ENCODE measurements at places on chromosomes 13 and 19. TPM values are rescaled to one million over a fixed set of nuclear protein-coding genes. Genes with fewer than 3 reads are reported as not detected.

Gene EDNRB
- not detected for total RNA-seq

DNA sequence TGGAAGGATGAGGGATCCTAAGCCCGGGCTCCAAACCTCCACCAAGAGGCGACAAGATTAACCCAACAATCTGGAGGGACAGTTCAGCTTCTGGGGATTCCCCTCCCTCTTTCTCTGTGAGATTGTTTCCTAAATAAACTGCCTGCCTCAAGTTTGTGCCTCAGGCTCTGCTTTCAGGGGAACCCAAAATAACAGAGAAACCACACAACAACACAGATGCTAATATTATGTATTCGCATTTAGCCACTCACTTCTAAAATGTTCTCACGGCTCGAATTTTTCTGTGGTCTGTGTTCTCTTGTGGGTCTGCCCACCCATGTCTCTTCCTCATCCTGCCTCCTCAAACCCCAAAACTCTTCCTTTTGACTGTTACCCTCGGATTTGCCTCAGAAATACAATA is 1381.1 kb upstream of the SLC10A2 start:
- ATAC-seq, result no peak

DNA sequence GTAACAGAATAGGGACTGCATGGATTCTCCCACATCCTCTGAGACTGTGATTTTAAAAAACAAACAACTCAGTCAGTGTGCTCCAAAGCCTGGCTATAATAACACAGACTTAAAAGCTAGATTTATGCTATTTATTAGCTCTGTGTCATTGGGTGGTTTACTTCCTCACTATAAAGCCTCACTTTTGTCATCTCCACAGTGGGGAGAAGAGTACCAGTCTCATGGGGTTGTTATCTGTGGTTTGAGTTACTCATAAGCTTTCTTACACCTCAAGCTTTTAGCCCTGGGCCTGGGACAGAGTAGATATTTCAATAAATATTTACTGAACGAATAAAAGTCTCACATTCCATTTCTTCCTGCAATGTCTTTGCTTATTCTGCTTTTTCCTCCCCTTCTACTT is 5.3 kb downstream of the RNASEH2B start:
- ATAC-seq, result peak; percentile 71

DNA sequence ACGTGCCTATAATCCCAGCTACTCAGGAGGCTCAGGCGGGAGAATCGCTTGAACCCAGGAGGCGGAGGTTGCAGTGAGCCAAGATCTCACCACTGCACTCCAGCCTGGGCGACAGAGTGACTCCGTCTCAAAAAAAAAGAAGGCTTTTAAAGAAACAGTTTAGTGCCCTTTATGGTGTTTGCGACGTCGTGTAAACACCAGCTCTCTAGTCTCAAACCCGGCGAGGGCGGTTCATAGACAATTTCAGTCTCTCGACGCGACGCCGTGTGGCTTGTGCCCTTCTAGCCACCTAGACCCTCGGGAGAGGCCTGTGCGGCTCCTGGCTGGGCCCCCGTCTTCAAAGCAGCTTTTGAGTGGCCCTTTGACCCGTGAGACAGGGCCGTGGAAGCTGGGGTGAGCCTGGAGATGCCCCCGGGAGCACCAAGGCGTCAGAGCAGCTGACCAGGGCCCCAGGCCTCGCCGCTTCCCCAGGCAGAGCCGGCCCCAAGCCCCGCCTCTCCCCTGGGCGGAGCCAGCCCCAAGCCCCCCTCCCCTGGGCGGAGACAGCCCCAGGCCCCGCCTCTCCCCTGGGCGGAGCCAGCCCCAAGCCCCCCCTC is 5.0 kb upstream of the MADCAM1 start:
- ATAC-seq, result no peak

All from activated T-helper 17 cell treated with anti-CD3 and anti-CD28 coated beads, Interleukin-2, amount 50 U/mL, for 72 hours (primary cell).